ENCODE measurements at places on chromosomes 13 and 19.

- no peak for DNase-seq
Measured at GRCh38 chr19:3778899-3779723, 7.1 kb downstream of the MATK start.

- DNase-seq, result no peak
Measured at GRCh38 chr19:46842791-46843190, 7.9 kb downstream of the AP2S1 start.

- DNase-seq, result no peak
Measured at GRCh38 chr19:585551-586110, 4.0 kb upstream of the HCN2 start.

DNA sequence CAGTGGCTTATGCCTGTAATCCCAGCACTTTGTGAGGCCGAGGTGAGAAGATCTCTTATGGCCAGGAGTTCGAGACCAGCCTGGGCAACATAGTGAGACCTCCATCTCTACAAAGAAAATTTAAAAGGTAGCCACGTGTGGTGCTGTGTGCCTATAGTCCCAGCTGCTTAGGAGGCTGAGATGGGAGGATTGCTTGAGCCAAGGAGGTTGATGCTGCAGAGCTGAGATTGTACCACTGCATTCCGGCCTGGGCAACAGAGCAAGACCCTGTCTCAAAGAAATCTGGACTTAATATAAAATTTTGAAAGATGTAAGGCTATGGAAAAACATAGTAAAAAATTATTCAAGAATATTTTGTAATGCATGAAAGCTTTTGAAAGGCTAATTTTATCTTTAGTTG, 65.3 kb upstream of the RNF113B start:
- DNase-seq, result no peak

GRCh38 chr19:33746159-33746558, 50.5 kb upstream of the KCTD15 start:
- no peak for DNase-seq

All from stimulated activated CD4-positive, alpha-beta T cell treated with anti-CD3 and anti-CD28 coated beads, Interleukin-15, amount 100 ng/mL, for 1 hour (primary cell).